ENCODE measurements at places on chromosomes 1 and 21.

GRCh38 chr1:27380224-27380623 is 2.9 kb downstream of the CD164L2 start:
- DNase-seq, result no peak

GRCh38 chr1:41751804-41752513 is 166.8 kb downstream of the HIVEP3 start:
- no peak for DNase-seq

DNA sequence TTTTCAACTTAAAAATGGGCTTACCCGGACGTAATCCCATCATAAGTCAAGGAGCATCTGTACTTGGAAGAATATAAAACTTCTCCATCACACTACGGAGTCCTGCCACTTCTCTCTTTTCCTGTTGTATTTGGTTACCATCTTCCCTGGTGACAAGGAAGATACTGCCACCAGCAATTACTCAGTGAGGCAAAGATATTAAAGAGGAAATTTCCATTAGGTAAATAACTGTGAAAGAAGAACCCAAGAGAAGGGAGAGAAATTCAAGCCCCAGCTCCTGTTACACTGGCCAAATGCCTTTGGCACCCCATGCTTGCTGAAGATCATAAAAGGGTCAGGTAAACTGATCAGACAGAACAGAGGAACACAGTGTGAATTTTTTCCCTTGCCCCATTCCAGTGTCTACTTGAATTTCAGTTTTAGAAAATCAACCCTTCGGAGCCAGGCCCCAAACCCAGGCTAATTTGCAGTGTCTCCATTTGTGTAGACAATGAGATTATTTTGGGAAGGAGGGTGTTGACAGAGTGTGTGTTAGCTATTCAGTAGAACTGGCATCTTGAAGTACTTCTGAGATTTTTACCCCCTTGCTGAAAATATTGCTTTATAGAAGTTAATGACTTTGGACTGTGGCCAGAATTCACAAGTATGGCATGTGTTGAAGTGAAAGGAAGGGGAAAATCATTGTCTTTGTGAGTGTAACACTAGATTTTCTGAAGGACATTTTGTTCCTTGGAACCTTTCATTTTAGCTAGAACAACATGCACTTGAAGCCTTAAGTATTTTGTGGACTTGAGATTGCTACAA is 167.1 kb downstream of the DHRS3 start:
- DNase-seq, result no peak

GRCh38 chr1:6384962-6385361 is 8.6 kb downstream of the ACOT7 start:
- DNase-seq, result no peak

DNA sequence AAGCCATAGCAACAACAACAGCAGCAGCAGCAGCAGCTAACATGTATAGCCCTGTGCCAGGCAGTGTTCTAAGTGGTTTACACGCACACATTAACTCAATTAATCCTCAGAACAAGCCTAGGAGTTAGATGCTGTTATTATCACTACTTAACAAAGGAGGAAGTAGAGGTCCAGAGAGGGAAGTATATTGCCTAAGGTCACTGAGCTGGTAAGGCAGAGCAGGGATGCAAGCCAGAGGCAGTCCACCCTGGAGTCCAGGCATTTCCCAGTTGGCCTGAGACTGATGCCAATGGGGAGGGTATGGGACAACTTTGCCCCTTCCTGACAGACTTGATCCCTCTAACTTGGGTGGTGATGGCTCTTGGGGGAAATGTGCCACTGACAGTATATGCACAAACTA is 6.8 kb downstream of the CDC14A start:
- DNase-seq, result no peak

DNA sequence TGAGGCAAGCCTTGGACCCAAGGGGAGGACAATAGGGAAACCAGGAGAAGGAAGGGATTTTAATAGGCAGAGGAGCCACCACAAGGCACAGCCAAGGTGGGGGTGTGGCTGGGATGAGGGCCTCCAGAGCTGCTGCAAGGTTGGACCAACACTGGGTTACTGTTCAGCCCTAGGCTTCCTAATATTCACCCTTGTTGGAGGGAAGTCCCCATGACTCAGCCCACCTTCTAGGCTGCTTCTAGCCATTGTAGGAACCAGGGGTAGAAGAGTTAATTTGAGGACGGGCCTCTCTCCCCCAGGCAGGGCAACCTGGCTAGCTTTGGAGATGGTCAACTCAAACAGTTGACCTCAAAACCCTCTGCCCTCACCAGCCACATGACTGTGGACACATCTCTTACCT is 59.5 kb downstream of the KCNN3 start:
- DNase-seq, result no peak

GRCh38 chr1:32848354-32849063 is 22.2 kb downstream of the FNDC5 start:
- DNase-seq, result no peak

GRCh38 chr1:90704817-90705216 is 12.3 kb downstream of the BARHL2 start:
- no peak for DNase-seq

DNA sequence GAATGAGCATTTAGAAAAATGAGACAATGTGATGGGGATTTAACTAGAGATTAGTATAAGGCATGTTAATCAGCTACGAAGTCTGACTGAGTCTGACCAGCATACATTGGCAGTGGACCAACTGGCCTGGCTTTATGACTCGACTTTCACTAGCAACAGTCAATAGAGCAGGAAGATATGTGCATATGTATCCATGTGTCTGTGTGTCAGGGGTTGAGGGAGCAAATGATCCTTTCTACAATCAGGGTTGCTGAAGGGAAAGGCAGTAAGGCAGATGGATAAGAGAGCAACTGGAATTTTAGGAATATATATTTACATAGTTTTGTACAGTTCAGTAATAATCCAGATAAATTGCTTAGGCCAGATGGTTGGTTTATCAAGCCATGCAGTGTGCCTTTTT is 645.6 kb downstream of the PLA2G4A start:
- DNase-seq, result no peak

GRCh38 chr1:29673669-29674626 is 437.6 kb downstream of the PTPRU start:
- DNase-seq, result no peak

GRCh38 chr1:193392686-193393085 is 206.3 kb upstream of the B3GALT2 start:
- DNase-seq, result no peak

- no peak for DNase-seq
Observed at GRCh38 chr1:222927031-222927430, 112.2 kb downstream of the DISP1 start.

GRCh38 chr1:171666114-171666769 is 13.8 kb upstream of the MYOC start:
- DNase-seq, result no peak

- peak; percentile 47 for DNase-seq
Observed at GRCh38 chr1:20485527-20486456, at the start of gene CAMK2N1. TSS of gene CAMK2N1 (minus strand) at chr1:20486210. CDS start at chr1:20485379, 831 bp downstream.

- no peak for DNase-seq
Observed at GRCh38 chr1:112092656-112093371, 103.3 kb upstream of the KCND3 start.

DNA sequence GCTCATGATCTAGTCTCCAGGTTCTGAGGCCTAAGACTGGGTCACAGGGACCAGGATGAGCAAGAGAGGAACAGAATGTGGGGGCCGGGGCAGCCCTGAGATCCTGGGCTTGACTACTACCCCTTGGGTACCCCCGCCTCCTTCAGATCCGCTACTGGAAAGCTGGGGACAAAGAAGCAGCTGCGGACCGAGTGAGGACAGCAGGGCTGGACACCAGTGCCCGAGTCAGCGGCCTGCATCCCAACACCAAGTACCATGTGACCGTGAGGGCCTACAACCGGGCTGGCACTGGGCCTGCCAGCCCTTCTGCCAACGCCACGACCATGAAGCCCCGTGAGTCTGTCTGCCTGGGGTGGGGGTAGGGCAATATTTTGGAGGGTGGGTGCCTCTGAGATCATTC is 12.5 kb downstream of the TMEM81 start:
- no peak for DNase-seq

- no peak for DNase-seq
Observed at GRCh38 chr1:14160781-14161180, 437.7 kb upstream of the KAZN start.

- DNase-seq, result no peak
Observed at GRCh38 chr1:227886993-227887696, 60.6 kb downstream of the WNT9A start.

- no peak for DNase-seq
Observed at GRCh38 chr1:23752909-23753308, 9.6 kb downstream of the ELOA start.

DNA sequence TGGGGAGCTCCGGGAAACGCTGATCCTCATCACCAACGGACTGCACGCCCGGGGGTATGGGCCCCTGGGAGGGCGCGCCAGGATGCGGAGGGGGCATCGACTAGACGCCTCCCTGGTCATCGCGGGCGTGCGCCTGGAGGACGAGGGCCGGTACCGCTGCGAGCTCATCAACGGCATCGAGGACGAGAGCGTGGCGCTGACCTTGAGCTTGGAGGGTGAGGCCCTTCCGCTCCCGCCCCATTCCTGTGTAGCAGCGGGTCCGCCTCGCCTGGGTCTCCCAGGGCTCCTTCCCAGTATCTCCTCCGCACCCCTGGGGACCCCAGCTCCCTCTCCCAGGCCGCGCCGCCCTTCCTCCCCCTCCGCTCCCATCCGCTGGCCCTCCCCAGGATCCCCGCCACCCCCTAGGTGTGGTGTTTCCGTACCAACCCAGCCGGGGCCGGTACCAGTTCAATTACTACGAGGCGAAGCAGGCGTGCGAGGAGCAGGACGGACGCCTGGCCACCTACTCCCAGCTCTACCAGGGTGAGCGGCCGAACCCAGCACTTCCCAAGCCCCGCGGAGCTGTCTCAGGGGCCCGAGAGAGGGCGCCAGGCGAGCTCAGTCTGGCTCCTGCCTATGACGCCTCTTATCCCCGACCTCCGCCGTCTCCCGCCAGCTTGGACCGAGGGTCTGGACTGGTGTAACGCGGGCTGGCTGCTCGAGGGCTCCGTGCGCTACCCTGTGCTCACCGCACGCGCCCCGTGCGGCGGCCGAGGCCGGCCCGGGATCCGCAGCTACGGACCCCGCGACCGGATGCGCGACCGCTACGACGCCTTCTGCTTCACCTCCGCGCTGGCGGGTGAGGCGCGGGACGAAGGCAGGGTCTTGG is 5.0 kb downstream of the HAPLN2 start:
- DNase-seq, result no peak

- DNase-seq, result no peak
Observed at GRCh38 chr1:90357995-90358394, 359.1 kb downstream of the BARHL2 start.

DNA sequence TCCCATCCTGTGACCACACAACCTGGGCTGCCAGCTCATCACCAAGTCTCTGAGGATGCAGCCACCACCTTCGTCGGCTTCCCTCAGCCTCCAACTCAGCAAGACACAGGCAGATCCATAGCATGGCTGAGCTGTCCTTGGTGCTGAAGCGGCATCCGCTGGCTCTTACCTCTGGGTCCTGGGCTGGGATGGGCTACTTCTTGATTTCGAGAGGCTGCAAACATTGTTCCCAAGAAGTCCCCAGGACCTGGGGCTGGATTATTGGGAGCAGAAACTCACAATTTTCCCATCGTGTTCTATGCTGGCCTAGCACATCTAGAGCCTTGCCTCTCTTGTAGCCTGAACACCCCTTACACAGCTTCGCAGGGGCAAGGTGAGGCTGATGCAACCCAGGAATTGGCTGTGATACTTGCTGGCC is 24.9 kb upstream of the C1QA start:
- DNase-seq, result no peak

DNA sequence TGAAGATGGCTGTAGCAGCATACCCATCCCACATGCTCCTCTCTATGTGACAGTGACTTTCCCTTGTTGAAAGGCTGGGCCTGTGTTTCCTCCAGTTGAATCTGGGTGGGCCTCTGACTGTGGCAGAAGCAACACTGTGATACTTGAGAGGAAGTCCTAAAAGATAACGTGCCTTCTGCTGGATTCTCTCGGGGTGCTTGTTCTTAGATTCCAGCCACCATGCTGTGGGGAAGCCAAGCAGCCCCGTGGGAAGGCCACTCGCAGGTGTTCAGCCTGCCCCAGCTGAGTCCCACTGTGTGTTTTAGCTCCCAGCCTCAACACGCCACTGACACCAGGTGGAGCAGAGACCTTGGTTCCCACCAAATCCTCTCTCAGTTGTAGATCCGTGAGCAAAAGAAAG is 31.5 kb downstream of the TRAPPC10 start:
- DNase-seq, result no peak

DNA sequence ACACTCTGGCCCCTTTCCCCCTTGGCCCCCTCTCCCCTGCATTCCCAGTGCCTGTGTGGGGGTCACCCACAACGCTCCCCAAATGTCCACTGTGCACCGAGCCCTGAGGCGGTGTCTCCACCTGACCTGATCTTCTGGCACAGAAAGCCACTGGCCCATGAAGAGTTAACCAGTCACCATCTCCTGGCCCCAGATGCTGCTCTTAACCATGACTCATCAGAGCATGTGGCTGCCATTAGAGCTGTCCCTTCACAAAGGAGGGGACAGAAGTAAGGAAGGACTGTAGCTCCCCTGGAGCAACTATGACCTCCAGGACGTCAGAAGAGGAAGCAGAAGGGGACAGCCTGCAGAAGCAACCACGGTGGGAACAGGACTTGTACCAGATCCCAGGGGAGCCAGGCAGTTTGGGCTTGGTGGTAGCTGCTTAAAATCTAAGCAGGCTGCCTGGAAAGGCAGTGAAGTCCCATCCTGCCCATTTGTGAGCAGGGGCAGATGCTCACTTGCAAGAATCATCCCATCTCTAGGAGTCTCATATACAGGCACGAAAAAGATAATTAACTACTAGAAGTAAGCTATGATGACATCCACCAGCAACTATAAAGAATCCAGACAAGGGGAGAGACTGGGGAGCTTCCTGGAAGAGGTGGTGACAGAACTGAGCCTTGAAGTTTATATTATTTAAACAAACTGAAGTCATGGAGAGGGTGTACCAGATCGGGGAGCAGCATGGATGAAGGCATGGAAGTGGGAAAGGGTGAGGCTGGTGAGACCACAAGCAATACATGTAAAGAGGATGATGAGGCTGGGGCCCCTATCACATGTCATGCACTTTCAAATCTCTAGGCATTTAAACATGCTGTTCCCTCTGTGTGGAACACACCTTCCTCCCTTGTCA is 1.1 kb upstream of the TTC39A start:
- DNase-seq, result no peak

- no peak for DNase-seq
Observed at GRCh38 chr1:183417772-183418491, at the start of gene NMNAT2. TSS of gene NMNAT2 (minus strand) at chr1:183418380. CDS start at chr1:183418267, 113 bp downstream.
